PC-3 (cell line): ENCODE measurements at places on chromosomes 2 and 18.

GRCh38 chr2:228367356-228367755 is 185.9 kb upstream of the SPHKAP start:
- H3K4me3 ChIP-seq, result no peak overlapping the region
- H3K27ac ChIP-seq, result no peak overlapping the region
- H3K36me3 ChIP-seq, result no peaks in the 10 kb centered on the region
- DNase-seq, result no peak

DNA sequence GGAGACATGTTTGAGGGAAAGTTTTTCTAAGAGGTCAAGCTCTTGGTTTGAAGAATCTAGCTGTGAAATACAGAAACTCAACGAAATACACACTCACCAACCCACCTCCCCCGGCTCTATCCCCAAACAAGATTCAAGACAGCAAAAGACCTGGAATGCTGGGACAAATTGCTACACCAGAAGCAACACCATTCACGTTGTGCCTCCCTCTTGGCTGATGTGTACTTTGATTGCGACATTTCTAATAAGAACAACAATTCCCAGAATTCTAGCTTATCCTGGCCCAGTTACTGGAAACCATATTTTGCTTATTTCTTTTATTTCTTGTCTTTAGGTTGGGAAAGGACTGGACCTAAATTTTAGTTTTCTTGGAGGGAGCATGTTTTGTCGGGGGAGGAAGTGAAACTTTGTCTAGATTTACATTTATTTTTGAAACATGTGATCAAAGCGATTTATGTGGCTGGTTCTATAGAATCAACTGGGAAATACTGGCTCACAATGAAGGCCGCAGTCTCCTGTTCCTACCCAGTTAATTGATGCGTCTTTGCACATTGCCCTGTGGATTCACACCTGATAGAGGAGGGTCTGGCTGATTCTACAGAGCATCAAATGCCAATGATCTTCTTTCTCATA is 29.6 kb upstream of the LPIN1 start:
- no peak overlapping the region for H3K27ac ChIP-seq
- no peak overlapping the region for H3K4me3 ChIP-seq
- no peaks in the 10 kb centered on the region for H3K27me3 ChIP-seq
- peaks cover 18% of the 10 kb centered on the region for H3K4me1 ChIP-seq

DNA sequence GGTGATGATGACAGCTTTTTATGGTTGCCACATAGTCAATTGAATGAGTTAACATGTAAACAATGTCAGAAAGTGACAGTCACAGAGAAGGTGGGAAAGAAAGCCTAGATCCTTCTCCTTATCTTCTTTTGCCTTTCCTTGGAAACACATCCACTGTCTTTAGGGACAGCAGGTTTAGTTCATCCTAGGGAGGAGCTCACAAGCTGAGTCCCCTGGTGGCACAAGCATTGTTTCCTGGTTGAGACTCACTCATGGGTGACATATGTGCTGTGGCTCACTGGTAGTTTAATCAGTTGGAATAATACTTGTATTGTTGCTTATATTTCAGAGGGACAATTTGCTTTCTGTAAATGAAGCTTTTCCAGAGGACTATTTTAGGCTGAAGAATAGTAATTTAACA is 598.5 kb downstream of the CNTNAP5 start:
- H3K4me1 ChIP-seq, result no peaks in the 10 kb centered on the region
- no peaks in the 10 kb centered on the region for H3K27me3 ChIP-seq
- H3K4me3 ChIP-seq, result no peak overlapping the region

- no peak overlapping the region for H3K4me3 ChIP-seq
- no peaks in the 10 kb centered on the region for H3K27me3 ChIP-seq
- no peak overlapping the region for H3K27ac ChIP-seq
- DNase-seq, result no peak
- H3K4me1 ChIP-seq, result no peaks in the 10 kb centered on the region
Measured at GRCh38 chr2:169997140-169997887, 170.1 kb downstream of the UBR3 start.

GRCh38 chr2:68196120-68196716 is 38.5 kb downstream of the PNO1 start:
- no peaks in the 10 kb centered on the region for H3K36me3 ChIP-seq
- no peak overlapping the region for H3K27ac ChIP-seq
- peak; percentile 76 for DNase-seq
- peaks cover 45% of the 10 kb centered on the region for H3K4me1 ChIP-seq
- no peaks in the 10 kb centered on the region for H3K27me3 ChIP-seq

DNA sequence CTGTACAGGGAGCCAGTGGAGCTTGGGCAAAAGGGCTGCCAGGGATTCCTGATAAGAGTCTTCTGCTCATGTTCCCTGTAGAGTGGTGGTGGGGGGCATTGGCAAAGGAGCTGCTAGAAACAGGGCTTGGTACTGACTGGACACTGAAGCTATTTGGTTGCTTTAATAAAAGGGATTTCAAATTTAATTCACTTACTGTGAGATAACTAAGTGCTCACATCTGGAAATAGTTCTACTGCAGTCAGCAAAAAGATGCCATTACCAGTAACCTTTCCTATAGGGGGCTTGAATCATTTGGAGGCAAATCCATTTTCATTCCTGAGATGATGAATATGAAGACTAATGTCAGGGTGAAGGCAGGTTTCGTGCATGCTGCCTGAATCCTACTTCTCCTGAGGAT is 94.3 kb upstream of the DOCK10 start:
- H3K27ac ChIP-seq, result no peak overlapping the region
- no peaks in the 10 kb centered on the region for H3K36me3 ChIP-seq
- no peak overlapping the region for H3K4me3 ChIP-seq

DNA sequence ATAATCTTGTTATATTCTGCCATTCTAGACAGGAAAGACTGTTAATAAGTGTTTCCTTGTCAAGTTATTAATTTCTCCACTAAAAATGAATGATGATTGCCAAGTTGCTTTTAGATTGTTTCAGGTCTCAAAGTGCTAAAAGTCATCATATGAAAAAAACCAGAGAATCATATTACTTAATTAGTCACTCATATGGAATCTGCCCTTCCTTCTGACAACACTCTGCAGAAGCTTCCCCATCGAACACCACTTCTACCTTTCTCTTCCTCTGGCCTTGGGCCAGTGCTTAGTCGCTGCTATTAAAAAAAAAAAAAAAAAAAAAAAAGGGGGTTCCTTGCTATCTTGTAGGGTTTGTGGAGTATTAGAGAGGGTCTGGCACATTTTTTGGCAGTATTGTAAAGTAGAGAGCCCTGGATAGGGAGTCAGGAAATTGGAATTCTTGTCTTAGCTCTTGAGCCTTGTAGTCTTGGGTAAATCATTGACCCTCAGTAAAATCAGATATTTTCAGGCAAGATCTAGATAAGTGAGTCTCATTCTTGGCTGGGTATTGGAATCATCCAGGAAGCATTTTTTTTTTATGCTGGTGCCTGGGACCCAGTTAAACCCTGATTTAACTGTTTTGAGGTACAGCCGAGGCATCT is 141.7 kb upstream of the CCDC68 start:
- H3K27me3 ChIP-seq, result no peaks in the 10 kb centered on the region
- DNase-seq, result peak; percentile 82
- H3K27ac ChIP-seq, result peak overlapping the region; percentile 38
- H3K4me1 ChIP-seq, result peaks cover 20% of the 10 kb centered on the region
- no peak overlapping the region; the same call in 1 of the 2 replicates for H3K4me3 ChIP-seq

DNA sequence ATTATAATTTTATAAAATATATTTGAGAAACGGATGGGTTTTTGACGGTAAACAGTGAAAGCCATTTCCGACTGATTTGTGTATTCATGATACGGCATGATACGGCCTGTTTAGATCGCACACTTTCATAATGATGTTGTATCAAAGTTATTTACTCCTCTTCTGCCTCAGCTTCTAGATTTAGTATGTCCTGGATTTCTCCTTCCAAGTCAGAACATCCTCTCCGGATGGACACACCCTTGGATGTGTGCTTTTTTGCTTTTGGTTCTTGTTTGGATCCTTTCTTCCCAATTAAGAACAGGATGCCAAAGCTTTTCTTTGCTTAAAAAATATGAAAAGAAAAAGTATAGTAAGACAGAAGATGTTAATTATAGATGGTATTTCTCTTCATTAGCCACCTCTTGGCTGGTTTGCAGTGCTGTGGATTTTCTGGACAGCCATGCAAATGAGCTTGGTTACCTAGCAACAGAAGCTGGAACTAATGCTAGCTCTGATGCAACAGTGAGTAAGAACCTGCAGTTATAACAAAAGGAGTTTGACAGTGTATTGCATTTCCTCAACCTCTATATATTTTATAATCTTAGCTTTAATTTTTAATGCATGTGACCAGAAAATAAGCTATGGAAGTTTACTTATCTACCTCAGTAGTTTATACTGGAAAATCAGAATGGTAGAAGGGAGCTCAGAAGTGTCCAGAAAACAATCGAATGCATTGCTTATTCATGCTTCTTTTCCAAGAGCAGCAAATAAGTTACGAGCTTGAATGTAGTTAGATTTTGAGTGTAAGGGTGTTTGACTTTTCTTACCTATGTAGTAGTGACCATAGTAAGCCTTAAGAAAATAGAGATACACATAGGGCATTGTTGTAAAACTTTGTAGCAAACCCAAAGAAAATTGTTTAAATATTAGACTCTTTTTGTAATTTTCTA is 27.9 kb downstream of the RMND5A start:
- peaks cover 34% of the 10 kb centered on the region for H3K36me3 ChIP-seq
- H3K4me1 ChIP-seq, result no peaks in the 10 kb centered on the region; the same call in 1 of the 2 replicates
- no peak overlapping the region for H3K27ac ChIP-seq
- H3K27me3 ChIP-seq, result no peaks in the 10 kb centered on the region
- no peak overlapping the region for H3K4me3 ChIP-seq

- no peak overlapping the region for H3K4me3 ChIP-seq
- no peak overlapping the region for H3K27ac ChIP-seq
- no peaks in the 10 kb centered on the region for H3K4me1 ChIP-seq
- H3K36me3 ChIP-seq, result no peaks in the 10 kb centered on the region
- H3K27me3 ChIP-seq, result no peaks in the 10 kb centered on the region
Measured at GRCh38 chr2:174575124-174575776, 22.4 kb downstream of the WIPF1 start.

GRCh38 chr18:50170004-50170403 is 24.9 kb downstream of the MYO5B start:
- peaks cover 11% of the 10 kb centered on the region; the same call in 1 of the 2 replicates for H3K4me1 ChIP-seq
- H3K4me3 ChIP-seq, result no peak overlapping the region
- DNase-seq, result no peak
- no peak overlapping the region for H3K27ac ChIP-seq
- no peaks in the 10 kb centered on the region for H3K27me3 ChIP-seq
- H3K36me3 ChIP-seq, result no peaks in the 10 kb centered on the region

- DNase-seq, result no peak
- H3K36me3 ChIP-seq, result no peaks in the 10 kb centered on the region
- H3K27me3 ChIP-seq, result no peaks in the 10 kb centered on the region
- H3K27ac ChIP-seq, result no peak overlapping the region
- no peaks in the 10 kb centered on the region for H3K4me1 ChIP-seq
Measured at GRCh38 chr2:42930025-42930581, 137.7 kb upstream of the HAAO start.

- no peaks in the 10 kb centered on the region for H3K4me1 ChIP-seq
- no peak for DNase-seq
- no peaks in the 10 kb centered on the region for H3K36me3 ChIP-seq
- no peak overlapping the region for H3K27ac ChIP-seq
Measured at GRCh38 chr18:76386886-76387285, 108.2 kb downstream of the ZNF516 start.

DNA sequence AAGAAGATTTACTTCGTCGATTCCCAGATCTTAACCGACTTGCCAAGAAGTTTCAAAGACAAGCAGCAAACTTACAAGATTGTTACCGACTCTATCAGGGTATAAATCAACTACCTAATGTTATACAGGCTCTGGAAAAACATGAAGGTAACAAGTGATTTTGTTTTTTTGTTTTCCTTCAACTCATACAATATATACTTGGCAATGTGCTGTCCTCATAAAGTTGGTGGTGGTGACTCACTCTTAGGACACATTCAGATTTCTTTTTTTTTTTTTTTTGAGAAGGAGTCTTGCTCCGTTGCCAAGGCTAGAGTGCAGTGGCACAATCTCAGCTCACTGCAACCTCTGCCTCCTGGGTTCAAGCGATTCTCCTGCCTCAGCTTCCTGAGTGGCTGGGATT is 26.8 kb downstream of the MSH2 start:
- peaks cover 20% of the 10 kb centered on the region for H3K36me3 ChIP-seq
- H3K4me3 ChIP-seq, result no peak overlapping the region
- peak; percentile 82 for DNase-seq
- no peaks in the 10 kb centered on the region for H3K27me3 ChIP-seq
- H3K27ac ChIP-seq, result 0 out of 2 replicates have a peak overlapping the region, but pooled peaks have one; percentile 8
- peaks cover 25% of the 10 kb centered on the region for H3K4me1 ChIP-seq

DNA sequence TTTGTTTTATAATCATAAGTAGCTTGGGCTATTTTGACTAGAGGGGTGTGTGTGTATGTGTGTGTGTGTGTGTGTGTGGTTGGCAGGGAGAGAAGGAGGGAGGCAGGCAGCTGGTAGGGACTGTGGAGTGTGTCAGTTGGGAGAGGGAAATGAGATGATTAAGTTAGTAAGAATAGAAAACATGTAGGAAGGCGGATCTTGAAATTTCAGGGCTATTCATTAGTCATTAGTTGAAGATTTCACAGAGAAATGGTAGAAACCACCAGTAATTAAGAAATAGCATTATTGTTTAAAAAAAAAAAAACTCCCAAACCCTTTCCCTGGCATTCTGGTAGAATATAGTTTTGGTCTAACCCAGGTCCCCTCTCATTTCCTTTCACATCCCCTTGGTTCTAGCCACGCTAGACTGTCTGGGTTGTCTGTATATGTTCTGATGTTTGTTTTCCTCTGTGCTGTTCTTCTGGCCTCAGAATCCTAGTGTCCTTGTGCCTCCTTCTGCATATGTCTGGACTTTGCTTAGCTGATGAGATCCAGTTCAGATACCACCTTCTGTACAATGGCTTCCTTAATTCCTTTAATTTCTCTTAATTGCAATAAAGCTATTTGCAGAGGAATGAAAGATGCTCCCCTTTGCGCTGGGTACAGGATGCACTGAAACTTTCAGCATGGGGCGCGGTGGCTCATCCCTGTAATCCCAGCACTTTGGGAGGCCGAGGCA is 161.6 kb downstream of the NEDD4L start:
- H3K36me3 ChIP-seq, result no peaks in the 10 kb centered on the region; the same call in 1 of the 2 replicates
- H3K4me1 ChIP-seq, result peaks cover 40% of the 10 kb centered on the region
- H3K27me3 ChIP-seq, result no peaks in the 10 kb centered on the region
- DNase-seq, result no peak
- no peak overlapping the region for H3K27ac ChIP-seq

- no peak for DNase-seq
- H3K27me3 ChIP-seq, result no peaks in the 10 kb centered on the region
- no peaks in the 10 kb centered on the region for H3K36me3 ChIP-seq
Measured at GRCh38 chr18:39366656-39367055, 1801.1 kb upstream of the CELF4 start.

DNA sequence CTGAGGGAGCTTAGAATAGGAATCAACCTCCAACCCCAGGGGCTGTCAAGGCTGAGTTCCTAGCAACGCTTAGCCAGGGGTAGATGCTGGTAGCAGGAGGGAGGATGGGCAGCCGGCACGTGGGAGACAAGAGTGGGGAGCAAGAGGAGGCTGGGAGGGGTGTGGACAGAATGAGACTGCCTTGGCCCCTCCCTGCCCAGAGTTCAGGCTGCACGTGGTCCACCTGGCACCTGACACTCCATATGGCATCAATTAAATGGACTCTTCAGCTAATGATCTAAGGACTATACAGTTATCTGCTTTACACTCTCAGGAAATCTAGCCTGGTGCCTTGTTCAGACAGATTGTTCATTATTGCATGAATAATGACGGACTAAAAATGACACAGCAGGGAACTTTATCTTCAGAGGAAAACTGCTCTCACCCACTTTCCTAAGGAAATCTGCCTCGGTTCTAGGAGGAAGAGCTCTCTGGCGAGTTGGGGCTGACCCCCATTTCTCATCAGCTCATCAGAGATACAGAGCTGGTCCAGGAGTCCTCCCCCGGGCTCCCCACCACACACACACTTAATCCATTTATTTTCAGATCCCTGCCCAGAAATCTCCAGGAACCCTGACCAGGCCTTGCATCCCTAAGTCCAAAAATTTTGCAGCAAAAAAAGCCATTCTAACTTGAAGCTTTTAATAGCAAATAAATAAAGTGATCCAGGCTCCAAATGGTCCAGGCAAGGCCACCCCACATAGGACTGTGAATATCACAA is 102.1 kb upstream of the CDC42EP3 start:
- H3K4me1 ChIP-seq, result peaks cover 34% of the 10 kb centered on the region
- no peak for DNase-seq
- H3K36me3 ChIP-seq, result no peaks in the 10 kb centered on the region
- H3K27ac ChIP-seq, result no peak overlapping the region
